Activated CD8-positive, alpha-beta memory T cell treated with anti-CD3 and anti-CD28 coated beads, Interleukin-2, amount 50 U/mL, for 4 hours (primary cell): ENCODE measurements at places on chromosomes 1 and 21.

DNA sequence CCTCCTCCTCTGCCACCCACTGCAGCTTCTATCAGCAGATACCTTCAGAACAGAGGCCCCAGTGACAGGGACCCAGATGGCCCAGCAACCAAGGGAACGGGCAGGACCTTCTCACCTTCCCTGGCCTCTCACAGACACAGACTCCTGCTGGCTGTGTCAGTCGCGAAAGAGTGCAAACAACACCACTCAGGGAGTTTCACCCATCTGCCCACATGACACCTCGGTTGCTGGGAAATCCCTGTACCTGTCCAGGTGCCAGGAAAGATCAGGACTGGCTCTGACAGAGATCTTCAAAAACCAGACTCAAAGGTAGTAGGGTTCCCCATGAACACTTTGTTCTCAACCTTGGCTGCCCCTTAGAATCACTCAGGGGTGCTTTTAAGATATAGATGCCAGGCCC is 83.5 kb upstream of the HIVEP3 start:
- no peak for DNase-seq

DNA sequence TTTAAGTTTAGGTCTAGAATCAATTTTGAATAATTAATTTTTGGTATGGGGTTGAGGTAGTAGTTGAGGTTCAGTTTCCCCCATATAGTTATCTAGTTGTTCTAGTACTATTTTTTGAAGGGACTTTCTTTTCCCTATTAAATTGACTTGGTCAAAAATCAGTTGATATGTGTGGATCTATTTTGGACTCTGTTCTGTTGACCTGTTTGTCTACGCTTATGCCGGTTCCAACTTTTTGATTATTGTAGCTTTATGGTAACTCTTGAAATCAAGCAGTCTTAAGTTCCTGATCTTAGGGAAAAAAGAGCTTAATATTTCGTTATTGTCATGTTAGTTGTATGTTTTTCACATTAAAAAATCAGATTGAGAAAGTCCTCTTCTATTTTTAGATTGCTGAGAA is 60.7 kb downstream of the FOXD2 start:
- DNase-seq, result no peak

GRCh38 chr1:152656459-152656858 is 6.7 kb upstream of the LCE2D start:
- DNase-seq, result no peak

- DNase-seq, result no peak
These were observed 39.5 kb upstream of the TNFRSF1B start for GRCh38 chr1:12127206-12127810.

DNA sequence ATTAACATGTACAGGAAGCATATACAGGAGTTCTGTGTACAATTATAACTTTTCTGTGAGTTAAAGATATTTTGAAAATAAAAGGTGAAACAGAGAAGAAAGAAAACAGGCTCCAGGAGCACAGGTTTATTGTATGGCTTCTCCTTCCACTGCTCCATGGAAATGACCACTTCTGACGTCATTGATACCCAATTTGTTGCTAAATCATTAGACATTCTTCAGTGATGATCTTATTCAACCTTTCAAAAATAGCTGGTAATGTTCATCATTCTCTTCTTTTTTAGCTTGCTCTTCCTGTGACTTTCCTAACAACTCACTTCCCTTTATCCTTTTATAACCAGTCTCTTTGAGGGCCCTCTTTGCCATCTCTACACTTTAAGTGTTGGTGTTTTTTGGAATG is 77.8 kb downstream of the KCNK2 start:
- no peak for DNase-seq

DNA sequence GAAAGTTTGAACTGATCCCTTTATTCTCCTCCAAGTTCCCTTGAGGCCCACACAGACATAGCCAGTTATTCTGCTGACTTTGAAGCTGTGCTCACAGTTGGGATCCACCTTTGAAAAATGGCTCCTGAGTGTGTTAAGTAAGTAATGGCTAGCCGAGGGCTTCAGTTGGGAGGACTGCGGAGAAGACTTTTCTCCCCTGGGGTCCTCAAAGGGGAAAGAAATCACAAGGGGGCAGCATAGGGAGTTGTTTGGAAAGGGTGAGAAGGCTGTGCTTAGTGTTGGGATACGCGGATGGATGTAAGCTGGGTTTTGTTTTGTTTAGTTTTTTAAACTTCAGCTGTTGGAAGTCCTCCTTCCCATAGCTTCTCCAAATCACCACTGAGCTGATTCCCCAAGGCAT is 8.3 kb downstream of the PGM1 start:
- no peak for DNase-seq

- no peak for DNase-seq
These were observed 10.8 kb downstream of the SLC45A3 start for GRCh38 chr1:205669341-205670149.

GRCh38 chr1:67616394-67616985 is 68.5 kb upstream of the GADD45A start:
- no peak for DNase-seq

- DNase-seq, result peak; percentile 40
These were observed 27.4 kb downstream of the C1orf116 start for GRCh38 chr1:207004931-207005830.

DNA sequence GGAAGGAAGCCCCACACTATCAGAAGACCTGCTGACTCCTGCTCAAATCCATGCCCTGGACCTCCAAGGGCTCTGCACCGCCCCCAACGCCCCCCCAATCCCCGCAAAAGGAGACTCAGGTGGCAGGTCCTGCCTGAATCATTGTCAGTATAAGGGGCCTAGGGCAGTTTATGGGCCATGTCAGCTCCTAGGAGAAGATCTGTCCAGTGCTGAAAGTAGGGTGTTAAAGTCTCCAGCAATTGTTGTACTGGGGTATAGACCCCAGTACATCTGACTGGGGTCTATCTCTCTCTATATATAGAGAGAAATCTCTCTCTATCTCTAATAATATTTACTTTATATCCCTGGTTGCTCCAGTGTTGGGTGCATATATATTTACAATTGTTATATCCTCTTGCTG is 12.1 kb upstream of the OLIG2 start:
- DNase-seq, result no peak

- no peak for DNase-seq
These were observed 110.1 kb downstream of the ERG start for GRCh38 chr21:38388203-38388602.

DNA sequence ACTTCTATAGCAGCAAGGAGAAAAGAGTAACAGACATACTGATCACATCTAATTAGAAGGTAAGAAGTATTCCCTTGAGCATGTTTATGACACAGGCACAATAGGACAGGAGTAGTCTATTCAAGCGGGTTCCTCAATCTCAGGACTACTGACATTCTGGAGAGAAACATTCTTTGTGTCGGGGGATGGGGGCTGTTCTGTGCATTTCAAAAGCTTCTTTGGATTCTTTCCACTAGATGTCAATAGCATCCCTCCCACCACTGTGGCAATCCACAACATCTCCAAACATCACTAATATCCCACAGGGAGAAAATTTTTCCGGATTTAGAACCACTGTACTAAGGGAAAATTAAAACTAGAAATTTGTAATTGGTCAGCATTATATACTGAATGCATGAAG is 56.9 kb downstream of the ADAMTS5 start:
- no peak for DNase-seq

- DNase-seq, result no peak
These were observed 332.4 kb downstream of the CAMTA1 start for GRCh38 chr1:7117399-7118281.

GRCh38 chr21:24445517-24445916 is 1161.8 kb downstream of the MRPL39 start:
- no peak for DNase-seq

DNA sequence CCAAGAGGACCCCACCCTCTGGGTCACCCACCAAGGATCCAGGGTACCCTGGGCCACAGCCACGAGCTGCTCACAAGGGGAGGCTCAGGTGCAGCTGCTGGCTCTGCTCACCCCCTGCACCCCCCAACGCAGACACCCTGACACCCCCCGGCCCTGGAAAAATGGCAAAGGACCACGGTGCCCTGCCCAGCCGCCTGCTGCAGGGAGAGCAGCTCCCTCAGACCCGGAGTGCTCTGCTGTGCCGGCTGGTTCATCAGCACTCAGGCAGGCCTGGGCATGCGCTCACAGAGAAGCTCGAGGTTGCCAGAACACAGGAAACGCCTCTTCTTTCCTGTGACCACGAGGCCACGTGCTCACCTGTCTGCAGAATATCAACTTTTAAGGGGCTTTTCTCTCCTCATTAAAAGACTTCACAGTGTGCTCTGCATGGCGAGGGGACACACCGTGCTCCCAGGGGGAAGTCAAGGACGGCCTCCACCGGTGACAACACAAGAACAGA is 4.3 kb upstream of the C1QTNF12 start:
- DNase-seq, result peak; percentile 78

GRCh38 chr1:168485048-168485447 is 58.7 kb downstream of the XCL2 start:
- DNase-seq, result no peak

DNA sequence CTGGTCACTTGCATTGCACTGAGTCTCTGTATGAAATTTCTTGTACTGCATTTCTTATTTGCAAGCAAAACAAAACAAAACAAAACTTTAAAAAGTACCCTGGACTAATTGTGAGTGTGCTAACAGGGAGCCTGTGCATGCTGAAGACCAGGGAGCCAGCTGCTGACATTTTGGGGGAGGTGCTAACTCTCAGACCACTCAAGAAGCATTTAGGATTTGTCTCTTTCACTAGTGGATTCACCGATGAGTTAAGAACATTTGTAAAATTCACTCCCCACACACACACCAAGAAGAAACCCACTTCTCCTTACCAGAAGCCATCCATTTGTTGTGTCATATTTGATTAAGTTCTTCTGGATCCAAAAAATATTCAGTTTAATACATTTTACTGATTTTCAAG is 95.7 kb upstream of the C1orf105 start:
- no peak for DNase-seq

DNA sequence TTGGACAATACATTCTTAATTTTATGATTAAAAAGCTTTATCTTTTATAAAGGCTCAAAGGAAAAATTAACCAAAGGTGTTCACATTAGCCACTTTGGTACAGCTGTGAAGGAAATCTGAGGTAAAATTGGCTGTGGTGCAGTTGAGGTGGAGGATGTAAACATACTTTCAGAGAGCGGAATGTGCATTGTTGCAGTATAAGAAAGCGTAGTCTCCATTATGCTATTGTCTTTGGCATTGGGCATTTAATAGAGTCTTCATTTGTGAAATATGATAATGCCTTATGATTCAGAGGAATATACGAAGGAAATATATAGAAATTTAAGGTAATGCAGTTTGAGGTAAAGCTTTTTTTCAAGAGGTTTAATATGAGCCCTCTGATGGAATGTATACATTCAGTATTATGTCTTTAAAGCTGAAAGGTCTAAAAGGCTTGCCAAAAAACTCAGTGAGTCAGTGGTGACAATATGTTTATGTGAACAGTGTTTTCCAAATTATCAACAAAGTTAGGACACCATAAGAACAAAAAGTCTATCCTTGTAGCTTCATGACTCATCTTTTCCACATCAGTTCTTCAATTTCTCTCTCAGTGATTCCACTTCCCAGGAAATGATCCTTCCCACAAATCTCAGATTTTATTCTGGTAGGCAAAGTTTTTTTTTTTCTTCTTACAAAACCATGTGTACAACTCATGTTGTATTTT is 26.9 kb upstream of the DDR2 start:
- no peak for DNase-seq

DNA sequence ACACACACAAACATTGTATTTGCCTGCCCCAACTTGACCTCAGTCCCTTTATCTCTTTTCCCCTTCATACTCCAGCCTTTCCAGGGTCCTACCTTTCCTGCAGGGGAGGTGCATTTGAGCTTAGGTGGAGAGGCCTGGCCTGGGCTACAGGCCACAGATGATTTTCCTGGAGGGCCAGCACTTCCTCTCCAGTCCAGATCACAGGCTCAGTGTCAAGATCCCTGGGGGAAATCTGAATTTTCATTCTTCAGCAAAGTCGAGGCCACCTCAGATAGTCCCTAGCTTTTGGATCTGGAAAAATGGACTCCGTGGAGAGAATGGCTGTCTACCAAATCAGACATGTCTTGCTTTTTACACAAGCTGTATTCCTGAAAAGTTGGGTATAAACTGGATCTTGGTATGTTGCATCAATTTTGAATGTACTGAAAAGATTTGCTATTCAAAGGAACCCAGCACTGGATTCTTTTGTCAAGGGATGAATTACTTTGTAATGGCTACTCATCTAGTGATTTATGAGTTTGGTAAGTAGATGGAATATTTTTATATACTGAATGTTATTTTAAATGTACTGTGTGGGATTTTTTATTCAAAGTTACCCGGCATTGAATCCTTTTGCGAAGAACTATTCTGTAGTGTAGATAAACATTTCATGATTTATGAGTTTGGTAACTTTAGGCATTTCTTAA is 78.7 kb downstream of the DDR2 start:
- DNase-seq, result no peak

DNA sequence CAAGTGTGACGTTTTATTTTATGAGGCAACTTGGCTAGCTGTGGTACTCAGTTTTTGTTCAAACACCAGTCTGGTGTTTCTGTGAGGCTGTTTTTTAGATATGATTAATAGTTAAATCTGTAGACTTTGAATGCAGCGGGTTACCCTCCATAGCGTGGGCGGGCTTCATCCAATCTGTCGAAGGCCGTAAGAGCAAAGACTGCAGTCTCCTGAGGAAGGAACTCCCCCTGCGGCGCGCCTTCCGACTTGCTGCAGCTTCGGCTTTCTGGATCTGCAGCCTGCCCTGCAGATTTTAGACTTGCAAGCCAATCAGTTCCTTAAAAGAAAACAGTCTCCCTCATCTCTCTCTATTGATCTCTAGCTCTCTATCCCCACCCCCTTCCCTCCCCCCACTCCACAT is 4.2 kb upstream of the ZNF496 start:
- no peak for DNase-seq

DNA sequence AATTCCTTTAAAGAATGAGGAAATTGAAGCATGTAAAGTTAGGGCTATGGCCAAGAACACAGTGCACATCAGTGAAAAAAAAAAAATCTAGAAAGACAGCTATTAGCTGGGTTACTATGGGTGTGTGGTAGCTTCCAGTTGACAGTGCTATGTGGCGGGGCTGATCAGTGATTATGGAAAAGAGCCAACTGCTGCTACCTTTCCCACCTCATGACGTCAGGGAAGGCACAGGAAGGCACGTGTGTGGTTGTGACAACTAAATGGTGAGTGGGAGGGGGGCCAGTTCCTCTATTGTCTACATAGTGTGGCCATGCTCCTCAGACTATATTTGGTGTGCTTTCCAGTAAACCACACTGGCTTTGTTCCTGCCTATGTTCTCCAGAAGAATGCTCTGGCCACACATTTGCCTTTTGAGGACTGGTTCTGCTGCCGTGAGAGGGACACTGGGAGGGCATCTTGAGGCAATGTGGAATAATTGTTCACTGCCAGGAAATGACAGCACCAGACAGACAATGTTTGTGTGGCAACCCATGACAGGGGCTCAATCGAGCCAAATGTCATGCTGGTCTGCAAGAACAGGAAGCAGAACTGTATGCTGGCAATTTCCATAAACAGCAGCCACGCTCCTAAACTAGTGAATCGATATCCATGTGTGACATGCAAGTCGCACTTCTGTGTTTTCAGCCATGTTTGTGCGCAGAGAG is 3.0 kb upstream of the SDE2 start:
- peak; percentile 48 for DNase-seq

- DNase-seq, result no peak
These were observed 6.1 kb downstream of the PRXL2B start for GRCh38 chr1:2592672-2593071.

GRCh38 chr1:223747838-223748335 is 35.5 kb downstream of the CAPN2 start:
- no peak for DNase-seq

- no peak for DNase-seq
These were observed 21.7 kb upstream of the VASH2 start for GRCh38 chr1:212928323-212929291.
